ENCODE measurements at places on chromosomes 7 and 10.

DNA sequence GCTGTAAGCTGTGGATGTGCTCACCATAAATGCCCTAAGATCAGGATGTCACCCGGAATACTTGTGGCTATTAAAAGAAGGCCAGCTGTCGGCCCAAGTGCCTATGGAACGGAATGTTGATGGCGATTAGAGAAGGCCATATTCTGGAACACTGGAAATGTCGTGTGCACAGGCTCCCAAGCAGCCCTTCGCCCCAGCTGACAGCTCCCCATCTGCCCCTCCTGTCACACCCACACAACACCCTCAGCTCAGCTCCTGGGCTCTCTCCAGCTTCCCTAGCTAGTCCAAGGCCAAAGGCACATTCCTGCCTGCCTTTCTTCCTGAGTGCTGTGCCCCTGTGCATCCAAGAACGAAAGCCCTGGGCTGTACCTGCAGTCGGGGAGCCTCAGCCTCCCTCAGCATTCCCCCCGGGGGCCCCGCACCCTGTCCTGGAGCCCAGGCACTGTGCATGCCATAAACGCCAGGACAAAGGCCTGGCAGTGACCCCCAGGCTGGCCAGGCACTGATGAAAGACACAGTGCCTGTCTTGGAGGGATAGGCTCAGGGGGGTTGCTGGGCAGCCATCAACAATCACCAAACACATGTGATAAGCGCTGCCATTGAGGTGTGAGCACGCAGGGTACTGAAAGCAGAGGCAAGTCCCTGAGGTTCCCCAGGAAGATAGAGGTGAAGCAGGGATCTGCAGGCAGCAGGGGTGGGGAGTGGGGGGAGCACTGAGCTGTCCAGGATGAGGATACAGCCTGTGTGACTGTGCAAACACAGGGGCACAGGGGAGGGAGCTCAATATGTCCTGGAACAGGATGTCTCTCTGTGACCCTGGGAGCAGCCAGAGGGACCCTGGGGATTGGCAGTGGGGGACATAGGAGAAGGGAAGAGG lies 3.7 kb upstream of the LDB3 start:
- no peak for DNase-seq

DNA sequence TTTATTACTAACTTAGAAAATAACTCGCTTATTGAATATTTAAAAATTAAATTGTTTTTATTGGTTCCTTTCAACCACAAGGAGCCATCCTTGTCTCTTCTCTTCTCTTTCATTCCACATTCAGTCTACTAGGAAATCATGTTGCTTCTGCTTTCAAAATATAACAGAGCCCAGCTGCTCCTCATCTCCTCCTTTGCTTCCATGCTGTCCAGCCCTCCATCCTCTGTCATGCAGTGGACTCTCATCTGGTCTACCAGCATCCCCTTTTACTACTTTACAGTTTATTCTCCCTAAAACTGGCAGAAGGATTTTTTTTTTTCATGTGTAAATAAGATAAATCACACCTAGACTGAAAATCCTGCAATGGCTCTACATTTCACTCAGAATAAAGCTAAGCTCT lies 198.2 kb upstream of the CSTF2T start:
- no peak for DNase-seq

DNA sequence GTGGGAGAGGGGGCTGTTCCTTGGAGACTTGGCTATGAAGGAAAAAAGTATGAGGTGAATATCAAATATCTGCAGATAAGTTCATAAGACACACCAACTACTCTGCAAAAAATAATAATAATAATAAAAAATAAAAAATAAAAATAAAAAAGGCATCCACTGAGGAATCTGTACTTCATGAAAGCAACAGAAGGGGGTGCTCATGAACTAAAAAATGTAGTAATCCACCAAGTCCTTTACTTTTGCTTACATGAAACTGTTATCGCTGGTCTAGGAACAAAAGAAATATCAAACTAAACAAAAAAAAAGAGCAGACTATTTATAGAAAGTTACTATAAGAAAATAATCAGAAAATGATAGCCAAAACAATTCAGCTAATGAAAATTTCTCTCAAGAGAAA lies 579.0 kb downstream of the PHTF2 start:
- DNase-seq = no peak

- no peak for DNase-seq
Measured at GRCh38 chr10:46992803-46993561, 81.8 kb downstream of the PTPN20 start.

DNA sequence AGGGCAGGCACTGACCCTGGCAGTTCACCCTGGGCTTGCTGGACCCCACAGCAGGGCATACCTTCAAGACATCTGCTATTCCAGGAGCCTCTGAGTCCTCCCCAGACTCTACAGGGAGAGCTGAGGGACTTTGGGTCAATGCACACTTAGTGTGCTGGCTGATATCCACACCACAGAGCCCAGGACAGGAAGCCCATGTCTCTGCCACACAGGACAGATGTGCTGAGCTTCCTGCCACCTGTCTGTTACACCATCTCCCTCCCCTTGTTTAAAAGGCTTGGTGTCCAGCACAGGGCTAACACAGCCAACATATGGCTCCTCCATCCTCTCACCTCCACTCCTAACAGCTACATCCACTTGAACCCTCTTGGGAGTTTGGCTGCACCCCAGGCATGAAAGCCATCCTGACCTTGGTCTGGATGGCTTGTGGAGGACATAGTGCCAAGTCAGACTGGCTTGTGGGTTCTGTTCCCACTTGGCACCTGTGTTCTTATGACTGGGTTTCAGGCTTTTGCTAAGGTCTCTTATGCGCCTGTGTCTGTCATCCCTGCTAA lies 529.8 kb downstream of the GALNT17 start:
- DNase-seq = no peak

- DNase-seq = no peak
Measured at GRCh38 chr7:42479452-42479815, 242.4 kb upstream of the GLI3 start.

- DNase-seq = no peak
Measured at GRCh38 chr7:147332988-147333387, 1216.4 kb downstream of the CNTNAP2 start.
